Midbrain (tissue), 1 donor: ENCODE measurements at places on chromosomes 1 and 21.

DNA sequence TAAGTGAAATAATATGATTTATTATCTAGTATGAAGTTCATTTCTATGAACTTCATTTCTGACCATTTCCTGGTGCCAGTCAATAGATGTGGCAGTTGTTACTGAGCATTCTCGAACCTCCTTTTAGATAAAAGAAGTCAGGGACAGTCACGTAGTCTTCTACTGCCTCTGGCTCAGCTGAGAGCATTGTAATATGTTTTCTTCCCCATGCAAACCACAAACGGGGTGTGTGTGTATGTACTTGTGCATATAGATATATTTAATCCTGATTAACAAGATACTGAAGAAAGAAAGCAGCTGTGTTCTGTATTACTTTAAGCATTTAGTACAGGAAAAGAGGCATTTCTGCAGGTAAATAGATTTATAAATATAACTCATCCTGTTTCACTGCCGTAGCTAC, 21.6 kb downstream of the ZNF684 start:
- no peak for DNase-seq

DNA sequence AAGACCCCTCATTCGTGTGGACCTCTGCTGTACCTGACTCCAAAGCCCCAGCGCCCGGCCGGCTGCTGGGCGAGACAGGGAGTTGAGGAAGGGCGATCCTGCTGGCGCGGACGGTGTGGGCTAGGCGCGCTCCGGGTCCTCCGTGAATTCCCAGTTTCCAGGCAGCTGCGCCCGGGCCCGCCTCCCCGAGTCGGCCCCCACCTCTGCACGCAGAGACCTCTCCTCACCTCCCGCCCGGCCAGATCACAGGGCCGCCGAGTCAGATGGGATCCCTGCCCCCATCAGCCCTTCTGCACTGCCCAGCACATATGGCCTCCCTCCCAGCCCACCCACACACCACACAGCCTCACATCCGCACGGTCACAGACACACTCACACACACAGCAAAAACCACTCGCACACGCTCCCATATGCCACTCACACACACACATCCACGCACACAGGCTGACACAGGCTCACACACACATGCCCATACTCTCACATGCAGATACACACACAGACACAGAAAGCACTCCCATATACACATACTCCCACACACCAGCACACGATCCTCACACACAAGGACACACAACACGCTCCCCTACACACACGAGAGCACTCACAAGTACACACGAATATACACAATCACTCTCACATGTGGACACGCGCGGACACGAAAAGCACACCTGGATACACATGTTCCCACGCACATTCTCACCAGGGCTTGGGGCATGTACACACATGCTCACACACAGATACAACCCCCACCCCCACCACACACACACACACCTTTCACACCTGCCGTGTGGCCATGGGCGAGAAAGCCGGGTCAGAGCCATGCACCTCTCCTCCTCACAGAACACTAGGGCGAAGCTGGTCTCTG, 7.2 kb upstream of the GUCA2B start:
- DNase-seq: no peak

DNA sequence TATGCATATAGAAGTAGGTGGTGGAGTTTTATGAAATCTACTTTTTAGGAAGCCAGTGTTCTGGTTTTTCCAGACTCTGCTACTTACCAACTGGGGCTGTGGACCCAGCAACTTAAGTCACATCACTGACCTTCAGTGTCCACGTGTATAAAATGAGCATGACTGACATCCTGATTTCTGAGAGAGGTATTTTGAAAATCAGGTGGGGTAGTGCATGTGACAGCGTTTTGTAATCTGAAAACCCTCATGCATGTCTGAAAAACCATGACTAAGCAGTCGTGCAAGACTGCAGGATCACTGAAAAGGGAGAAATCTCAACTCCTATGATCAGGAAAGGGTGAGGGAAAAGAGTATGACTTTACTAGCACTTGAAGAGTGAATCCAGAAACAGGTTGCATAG, 26.1 kb downstream of the CR1L start:
- DNase-seq: no peak

DNA sequence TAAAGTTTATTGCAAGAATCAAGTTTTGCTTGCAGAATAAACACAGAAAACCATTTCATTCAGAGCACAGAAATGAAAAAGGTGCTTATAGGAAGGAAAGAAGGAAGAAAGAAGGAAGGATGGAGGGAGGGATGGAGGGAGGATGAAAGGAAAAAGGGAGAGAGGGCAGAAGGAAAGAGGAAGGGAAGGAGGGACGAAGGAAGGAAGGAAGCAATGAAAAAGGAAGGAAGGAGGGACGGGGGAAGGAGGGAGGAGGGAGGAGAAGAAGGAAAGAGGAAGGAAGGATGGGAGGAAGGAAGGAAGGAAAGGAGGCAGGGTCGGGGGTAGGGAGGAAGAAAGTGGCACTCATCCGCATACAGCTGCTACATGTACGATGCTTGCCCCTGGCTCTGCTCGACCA, 104.9 kb upstream of the GCLM start:
- DNase-seq: no peak

DNA sequence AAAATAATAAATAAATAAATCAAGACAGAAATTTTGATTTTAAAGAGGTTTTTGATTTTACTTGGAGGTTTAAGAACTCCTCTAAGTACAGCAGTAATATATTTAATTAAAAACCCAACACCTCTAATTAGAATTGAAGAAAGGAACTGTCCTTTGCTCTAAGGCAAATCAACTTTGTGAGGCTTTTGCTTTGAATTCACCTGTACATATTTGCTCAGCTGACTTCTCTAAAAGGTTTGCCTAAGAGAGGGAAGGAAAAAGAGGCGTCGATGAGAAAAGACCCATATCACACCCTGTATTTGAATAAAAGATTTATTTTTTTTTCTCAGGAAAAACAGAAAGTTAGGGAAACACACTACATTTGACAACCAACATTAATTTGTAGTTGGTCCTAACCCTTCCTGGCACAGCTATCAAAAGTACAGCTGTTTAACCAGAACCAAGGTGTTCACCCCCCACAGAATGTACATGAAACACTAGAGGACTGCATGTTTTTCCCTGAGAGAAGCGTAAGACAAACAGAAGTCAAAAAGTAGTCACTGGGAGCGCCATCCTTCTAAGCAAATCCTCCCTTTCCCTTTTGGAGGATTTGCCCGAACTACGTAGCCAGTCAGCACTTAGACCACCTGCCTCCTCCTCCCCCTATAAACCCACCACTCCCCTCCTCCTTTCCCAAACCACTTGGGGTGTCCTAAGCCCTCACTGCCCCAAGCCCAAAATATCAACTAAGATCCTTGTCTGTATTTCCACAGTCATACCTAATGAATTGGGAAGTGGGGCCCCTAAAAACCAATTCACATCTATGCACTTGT, 4.9 kb downstream of the MCL1 start:
- DNase-seq: no peak
